Fibroblast of skin of left quadriceps (primary cell): ENCODE measurements at places on chromosomes 1 and 21.

DNA sequence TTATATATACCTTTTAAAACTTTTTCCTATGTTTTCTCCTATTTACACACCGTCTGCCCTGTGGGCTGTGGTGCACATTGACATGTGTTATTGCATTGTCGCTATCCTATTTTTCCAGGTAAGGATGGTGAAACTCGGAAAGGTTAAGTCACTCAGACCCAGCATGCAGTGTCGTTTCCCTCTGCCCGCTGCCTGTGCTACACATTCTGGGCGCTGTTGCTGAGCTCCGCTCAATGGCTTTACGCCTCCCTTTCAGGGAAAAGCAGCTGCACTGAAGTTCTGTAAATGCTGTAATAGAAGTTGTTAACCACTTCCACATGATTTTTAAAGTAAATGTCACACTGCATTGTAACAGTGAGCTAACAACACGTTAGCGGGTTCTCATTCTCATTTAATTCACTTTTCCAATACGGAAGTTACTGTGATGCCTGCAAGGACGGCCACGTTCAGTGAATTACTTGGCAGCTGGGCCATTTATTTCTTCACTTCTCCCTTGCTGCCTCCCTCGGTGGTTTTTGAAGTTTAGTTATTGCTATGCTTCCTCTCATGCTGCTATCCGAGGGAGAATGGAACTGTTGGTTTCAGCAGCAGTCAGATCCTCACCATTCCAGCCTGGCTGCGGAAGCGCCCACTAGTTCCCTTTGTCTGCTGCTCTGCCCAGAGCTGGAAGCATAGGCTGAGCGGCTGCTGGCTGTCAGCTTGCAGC, 288.7 kb downstream of the SPATA17 start:
- no peak for DNase-seq

- DNase-seq = no peak
Measured at GRCh38 chr1:107777664-107778047, 187.3 kb downstream of the VAV3 start.

DNA sequence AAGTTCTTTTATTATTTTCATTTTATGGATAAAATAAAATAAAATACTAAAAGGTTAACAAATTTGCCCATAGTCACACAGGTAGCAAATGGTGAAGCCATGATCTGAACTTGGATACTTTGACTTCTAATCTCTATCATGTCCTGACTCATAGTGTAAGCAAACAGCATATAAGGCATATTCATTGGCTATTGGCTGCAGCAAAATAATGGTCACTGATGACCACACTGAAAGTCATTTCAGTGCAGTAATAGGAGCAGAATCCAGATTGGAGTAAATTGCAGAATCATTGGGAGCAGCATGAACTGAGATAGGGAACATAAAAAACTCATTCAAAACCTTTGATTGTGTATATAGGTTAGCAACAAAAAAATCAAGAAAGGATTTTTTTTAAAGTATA, 262.9 kb downstream of the PLA2G4A start:
- no peak for DNase-seq

GRCh38 chr1:16367968-16368890, 1.2 kb downstream of the SZRD1 start:
- DNase-seq = no peak

- DNase-seq = no peak
Measured at GRCh38 chr1:67429011-67429527, 1.1 kb downstream of the SERBP1 start.

GRCh38 chr1:169941982-169942830, 48.5 kb upstream of the SCYL3 start:
- no peak for DNase-seq

- DNase-seq = no peak
Measured at GRCh38 chr1:173415490-173415889, 61.6 kb upstream of the PRDX6 start.
